ENCODE measurements at places on chromosomes 11 and 22.

GRCh38 chr11:113956986-113957385, 17.9 kb upstream of the HTR3A start:
- DNase-seq, result no peak

DNA sequence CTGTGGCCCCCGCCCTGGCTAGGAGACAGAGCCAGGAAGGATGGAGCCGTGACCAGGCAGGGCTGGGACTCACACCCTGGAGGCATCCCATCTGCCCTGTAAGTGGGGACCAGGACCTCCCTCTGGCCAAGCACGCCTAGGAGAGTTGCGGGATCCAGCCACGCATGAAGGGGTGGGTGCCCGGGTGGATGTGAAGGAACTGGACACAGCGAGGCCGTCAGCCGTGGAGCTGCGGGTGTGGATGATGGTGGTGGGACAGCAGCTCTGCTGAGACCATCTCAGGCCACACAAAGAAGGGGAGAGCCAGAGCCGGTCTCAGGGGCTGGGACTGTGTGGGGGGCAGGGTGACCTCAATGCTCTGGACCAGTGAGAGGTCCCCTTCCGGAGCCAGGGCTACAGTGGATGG, 746.4 kb downstream of the BRD1 start:
- DNase-seq, result no peak

DNA sequence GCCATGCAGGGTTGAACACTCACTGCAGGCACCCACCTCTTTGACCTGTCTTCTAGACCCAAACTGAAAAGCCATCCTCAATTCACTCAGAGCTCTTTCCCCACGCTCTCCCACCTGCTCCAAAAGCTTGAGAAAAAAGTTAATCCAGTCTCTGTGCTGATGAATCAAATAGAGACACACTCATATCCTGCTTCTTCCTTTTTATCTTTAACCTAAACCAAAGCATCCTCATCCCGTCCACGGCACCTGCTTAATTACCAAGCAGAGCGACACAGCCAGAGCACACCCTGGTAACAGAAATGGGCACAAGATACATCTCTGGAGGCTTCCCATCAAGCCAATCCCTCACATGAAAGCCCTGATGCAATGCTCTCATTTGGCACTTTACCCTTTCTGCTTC, 102.6 kb downstream of the PLEKHA7 start:
- DNase-seq, result no peak

- no peak for DNase-seq
Measured at GRCh38 chr11:83007909-83008580, 63.7 kb downstream of the RAB30 start.

GRCh38 chr22:35310556-35311550, 11.2 kb downstream of the TOM1 start:
- DNase-seq, result no peak

- no peak for DNase-seq
Measured at GRCh38 chr11:36620246-36620645, 22.2 kb upstream of the RAG2 start.

- no peak for DNase-seq
Measured at GRCh38 chr11:32920570-32920969, 28.0 kb downstream of the QSER1 start.

DNA sequence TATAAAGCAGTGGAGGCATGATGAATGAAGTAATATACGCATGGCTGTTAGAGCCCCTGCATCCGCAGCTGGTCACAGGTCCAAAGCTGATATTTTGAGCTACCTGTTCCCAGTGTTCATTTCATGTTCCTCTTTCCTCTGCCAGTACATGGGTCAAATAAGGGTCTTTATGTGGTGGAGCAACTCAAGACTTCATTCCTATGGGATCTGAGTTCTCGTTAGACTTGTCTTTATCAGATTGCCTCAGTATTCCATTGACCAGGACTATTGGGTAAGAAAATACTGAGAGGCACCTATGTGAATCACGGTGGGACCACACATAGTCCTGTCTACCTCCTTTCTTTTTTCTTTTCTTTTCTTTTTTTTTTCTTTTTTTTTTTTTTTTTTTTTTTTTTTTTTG, 25.2 kb downstream of the NCF4 start:
- DNase-seq, result no peak

DNA sequence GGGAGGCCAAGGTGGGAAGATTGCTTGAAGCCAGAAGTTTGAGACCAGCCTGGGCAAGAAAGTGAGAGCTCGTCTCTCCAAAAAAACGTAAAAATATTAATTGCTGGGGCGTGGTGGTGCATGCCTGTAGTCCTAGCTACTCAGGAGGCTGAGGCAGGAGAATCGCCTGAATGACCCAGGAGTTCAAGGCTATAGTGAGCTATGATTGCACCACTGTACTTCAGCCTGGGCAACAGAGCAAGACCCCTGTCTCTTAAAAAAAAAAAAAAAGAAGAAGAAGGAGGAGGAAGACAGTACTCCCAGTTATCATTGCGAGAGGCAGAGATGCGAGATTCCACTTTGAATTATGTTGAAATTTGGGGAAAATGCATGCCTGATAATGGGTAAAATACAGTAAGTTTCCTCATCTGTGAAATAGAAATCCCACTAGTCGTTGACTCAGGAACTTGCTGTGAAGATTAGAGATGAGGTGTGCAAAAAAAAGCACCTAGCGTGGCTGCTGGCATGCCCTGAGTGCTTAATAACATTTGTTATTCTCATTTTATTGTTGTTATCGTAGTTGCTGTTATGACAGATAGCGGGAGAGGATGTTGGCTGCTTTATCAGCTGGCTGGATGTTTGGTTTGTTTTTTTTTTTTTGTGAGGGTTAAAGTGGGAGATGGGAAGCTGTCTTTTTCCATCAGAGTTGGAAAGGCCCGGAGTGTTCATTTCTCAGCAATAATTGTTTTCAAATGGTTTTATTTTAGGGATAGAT, 33.4 kb downstream of the BCR start:
- no peak for DNase-seq

DNA sequence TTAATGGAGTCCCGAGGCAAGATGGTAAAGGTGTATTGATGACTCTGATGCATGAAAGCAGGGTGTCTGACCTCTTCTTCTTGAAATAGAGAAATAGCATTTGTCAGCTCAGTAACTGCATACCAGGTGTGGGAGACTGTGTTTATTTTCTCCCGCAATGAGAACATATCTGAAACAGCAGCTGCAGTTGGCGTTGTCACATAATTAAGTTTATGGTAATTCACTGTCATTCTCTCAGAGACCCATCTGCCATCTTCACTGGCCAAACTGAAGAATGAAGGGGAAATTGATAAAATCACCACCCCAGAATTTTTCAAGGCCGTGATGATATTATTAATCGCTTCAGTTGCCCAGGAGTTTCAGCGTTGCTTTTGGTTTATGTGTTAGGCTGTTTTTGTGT, 20.1 kb upstream of the MCHR1 start:
- peak; percentile 42 for DNase-seq

DNA sequence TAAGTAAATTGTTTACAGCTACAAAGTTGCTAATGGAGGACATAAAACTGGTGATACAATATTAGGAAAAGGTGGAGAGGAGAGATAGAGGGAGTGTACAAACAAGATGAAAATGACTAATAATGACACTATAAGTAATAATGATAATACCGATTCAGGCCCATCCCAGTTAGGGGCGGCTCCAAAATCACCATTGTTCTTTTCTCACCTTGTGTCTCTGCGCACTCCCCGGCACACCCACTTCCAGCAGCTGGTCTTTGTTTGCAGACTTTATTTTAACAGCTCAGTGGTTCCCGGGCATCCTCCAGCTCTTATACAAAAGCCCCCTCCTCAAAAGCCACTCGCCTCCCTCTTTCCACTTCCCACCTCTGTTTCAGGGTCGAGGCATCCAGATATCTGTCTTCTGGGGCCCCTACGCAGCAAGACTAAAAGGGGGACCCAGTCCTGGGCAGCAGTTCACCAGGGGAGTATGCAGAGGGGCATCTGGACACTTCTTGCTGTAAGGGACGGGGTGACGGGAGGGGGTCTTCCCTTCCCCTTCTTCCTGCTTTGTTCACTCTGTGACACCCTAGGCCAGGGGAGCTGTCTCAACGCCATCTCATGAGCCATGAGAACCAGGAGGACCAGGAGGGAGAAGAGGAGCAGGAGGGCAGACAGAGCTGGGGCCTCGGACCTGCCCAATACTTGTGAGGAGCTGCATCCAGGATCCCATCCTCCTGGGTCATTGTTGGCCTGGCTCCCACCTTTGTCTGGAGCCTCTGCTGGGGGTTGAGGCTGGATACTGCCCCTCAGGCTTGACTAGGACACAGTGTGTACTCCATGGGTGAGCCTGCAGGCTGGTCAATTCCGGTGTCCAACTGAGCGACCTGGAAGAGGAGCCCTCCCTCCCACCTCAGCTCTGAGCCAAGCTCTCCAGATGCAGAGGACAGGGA, 2.7 kb downstream of the APOL2 start:
- DNase-seq, result no peak

DNA sequence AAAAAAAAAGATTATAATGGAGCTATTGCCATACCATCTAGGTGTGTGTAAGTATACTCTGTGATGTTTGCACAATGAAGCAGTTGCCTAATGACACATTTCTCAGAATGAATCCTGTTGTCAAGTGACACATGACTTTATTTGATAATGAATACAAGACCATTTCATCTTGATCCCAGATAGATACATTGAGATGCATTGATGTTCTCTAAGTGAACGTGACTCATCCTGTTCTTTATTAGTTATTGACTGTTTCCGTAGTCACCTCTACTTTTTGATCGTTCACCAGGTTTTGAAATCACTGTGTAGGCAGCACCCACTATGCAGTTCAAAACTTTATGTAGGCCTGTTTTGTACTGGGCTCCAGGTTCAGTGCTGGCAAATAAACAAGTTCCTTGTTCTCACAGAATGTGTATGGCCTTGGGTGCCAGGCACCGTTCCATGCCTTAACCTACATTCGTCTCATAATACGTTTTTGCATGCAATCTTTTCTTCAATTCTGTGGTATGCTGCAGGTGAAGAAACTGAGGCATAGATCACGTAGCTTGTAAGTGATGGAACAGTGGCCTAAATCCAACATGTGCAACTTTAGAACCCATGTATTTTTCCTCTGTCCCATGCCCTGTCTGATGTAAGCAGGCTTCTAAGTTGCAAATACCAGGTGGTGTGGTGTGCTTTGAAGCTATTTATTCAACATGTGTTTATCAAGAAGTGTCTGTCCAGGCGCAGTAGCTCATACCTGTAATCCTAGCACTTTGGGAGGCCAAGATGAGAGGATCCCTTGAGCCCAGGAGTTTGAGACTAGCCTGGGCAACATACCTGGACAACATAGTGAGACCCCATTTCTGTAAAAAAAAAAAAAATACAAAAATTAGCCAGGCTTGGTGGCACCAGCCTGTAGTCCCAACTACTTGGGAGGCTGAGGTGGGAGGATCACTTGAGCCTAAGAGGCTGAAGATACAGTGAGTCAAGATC, 10.4 kb downstream of the SREBF2 start:
- no peak for DNase-seq

DNA sequence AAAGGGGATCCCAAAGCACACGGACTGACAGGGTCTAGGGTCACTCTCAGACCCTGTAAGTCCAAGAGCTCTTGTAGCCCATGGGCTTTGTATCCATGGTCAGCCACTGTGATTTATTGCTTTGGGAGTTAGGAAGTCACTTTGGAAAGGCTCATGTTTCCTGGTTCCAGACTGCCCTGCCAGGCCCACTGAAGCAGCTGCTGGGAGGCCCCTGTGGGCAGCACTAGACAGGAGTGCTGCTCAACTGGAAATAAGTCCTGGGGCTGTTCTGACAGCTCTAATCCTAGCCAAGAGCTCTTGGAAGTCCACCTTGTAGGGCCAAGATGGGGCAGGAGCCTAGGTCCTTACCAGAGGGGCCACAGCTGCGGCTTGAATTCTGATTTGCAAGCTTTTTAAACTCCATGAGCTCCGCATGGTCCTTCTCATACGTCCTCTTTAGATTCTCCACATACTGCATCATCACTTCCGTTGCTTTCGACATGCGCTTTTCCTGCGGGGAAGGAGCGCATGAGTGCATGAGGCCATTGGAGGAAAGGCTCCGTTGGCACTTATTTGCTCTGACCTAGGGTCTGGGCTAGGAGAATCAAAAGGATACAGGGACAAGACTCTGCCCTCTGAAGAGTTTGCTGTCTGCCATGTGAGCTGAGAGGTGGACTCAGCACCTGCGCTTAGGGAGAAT, 32.2 kb upstream of the LYVE1 start:
- no peak for DNase-seq

GRCh38 chr11:10032935-10033334, 261.1 kb downstream of the SBF2 start:
- no peak for DNase-seq

GRCh38 chr11:125429174-125429707, 66.8 kb downstream of the FEZ1 start:
- DNase-seq, result peak; percentile 91

DNA sequence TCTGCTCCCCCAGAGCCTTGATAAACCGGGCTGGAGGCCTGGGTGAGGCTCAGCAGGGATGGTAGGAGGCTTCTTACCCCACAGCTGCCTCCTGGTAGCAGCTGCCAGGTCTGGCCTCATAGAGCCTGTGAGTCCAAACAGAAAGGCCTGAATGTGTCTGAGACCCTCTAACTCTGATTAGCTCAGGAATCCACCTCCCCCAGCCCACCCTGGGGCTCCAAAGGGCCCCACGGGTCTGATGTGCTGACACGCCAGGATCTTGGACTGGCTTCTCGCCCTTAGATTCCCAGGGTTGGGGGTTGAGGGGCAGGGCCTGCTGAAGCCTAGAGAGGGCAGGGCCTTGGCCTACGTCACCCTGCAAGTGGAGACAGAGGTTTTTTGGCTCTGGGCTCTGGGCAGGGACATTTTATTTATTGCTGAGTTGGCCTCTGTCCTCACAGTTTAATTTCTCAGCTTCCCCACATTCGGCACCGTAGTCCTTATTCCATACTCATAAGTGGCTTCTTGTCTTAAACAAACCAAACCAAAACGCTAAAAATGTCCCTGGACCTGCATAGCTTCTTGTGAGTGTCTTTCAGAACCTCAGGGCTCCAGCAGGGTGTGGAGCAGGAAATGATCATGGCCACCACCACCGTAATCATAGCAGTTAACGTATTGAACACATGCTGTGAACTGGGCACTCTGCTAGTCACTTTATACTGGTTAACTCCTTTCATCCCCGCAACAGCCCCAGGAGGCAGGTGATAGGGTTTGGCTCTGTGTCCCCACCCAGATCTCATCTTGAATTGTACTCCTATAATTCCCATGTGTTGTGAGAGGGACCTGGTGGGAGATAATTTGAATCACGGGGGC, 25.1 kb downstream of the KIAA1671 start:
- DNase-seq, result no peak

DNA sequence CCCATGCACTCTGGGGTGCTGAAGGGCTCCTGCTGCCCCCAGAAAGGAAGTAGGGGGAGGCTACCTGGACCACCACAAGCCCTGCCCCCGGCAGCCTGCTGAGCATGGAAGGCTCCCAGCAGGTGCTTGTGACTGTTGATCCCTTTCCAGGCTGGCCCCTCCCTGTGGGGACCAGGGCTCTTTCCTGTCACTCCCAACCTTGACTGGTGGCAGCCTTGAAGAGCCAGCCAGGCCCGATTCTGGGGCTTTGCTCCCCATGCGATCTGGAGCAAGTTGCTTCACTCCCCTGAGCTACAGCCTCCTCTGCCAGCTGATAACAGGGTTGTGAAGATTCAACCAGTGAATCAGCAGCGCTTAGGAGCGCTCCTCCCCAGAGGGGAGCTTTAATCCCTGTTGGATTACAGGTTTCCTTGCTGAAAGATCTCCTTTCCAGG, 4.6 kb upstream of the CST6 start:
- DNase-seq, result no peak

- DNase-seq, result no peak
Measured at GRCh38 chr22:31344256-31344577, 1.9 kb downstream of the PATZ1 start.

- DNase-seq, result no peak
Measured at GRCh38 chr22:40425082-40425481, 54.7 kb downstream of the SGSM3 start.

GRCh38 chr11:4185561-4185960, 91.0 kb downstream of the RRM1 start:
- no peak for DNase-seq

All from NCI-H1417 (cell line).